ENCODE measurements at places on chromosomes 2 and 18. TPM values are rescaled to one million over a fixed set of nuclear protein-coding genes. Genes with fewer than 3 reads are reported as not detected.

GRCh38 chr2:105936954-105937353, 192.2 kb downstream of the NCK2 start:
- no peak for DNase-seq

- no peak for DNase-seq
Observed at GRCh38 chr2:173741759-173742158, 223.4 kb downstream of the SP3 start.

GRCh38 chr2:151437630-151438029, 27.9 kb downstream of the RIF1 start:
- no peak for DNase-seq

DNA sequence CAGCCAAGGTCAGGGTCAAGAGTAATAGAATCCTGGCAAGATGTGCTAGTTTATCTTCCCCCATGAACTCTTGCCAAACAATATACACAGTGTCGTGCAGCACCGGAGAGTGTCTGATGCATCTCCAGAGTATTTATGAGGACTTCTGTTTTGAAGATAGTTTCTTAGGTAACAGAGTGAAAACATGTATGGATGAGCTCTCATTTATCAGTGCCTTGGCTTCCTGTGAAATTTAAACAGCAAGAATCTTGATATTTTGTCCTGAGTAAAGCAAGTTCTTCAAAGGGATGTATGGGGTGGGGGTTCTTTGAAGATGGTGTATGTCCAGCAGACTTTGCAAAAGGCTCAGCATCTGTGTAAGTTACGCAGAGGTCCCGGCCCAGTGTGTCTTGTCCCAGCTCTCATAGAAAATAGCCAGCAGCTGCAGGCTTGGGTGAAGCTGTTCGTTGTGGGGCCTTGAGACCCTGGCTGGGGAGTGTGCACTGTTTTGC, 361.0 kb upstream of the NT5C1B start:
- DNase-seq, result no peak

GRCh38 chr18:6728809-6729246, 688 bp upstream of the ARHGAP28 start:
- DNase-seq, result no peak

- no peak for DNase-seq
Observed at GRCh38 chr2:239596792-239597191, 196.0 kb upstream of the HDAC4 start.

DNA sequence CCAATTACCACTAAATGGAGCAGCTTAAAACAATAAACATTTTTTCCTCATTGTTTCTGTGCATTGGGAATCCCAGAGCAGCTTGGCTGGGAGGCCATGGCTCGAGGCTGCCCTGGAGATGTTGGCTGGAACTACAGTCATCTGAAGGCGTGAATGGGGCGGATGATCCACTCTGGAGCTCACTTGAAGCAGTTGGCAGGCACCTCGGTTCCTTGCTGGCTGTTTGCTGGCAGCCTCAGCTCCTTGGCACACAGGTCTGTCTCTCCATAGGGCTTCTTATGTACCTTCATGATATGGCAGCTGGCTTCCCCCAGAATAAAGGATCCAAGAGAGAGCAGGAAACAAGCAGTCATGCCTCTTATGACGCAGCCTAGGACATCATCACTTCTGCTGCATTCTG, 227.0 kb upstream of the COPS8 start:
- peak; percentile 40 for DNase-seq

DNA sequence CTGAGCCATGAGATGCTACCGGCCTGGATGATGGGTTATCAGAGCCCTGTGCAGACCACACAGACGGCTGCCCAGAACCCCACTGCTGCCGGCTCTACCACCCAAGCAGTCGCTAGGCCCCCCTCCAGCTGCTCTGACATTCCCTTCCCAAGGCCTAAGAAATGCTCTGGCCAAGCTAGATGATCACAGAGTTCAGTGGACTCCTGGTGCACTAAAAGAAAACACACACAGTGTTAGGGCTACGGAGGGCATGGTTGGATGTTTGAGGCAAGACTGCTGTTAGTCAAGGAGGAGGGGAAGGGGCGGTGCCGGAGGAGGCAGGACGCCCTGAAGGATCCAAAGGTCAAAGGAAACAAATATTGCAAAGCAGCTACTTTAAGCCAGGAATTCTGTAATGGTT, 174.5 kb downstream of the MYCN start:
- no peak for DNase-seq

- DNase-seq, result no peak
Observed at GRCh38 chr2:53884883-53885282, 25.1 kb upstream of the GPR75 start.

GRCh38 chr18:61635901-61636528, 256.8 kb downstream of the RNF152 start:
- DNase-seq, result no peak

- DNase-seq, result no peak
Observed at GRCh38 chr2:195003881-195004471, 653.0 kb upstream of the SLC39A10 start.

GRCh38 chr2:237766340-237766739, 32.2 kb upstream of the RBM44 start:
- DNase-seq, result no peak

- DNase-seq, result peak; percentile 71
Observed at GRCh38 chr2:176637486-176638166, 368.4 kb downstream of the MTX2 start.

SCN3A gene
- 8.2 TPM for total RNA-seq

NT5C1B gene
- total RNA-seq, result not detected

CDH20 gene
- total RNA-seq, result 1.6 TPM

KIAA2012 gene
- 1.3 TPM for total RNA-seq

NYAP2 gene
- total RNA-seq, result 1.00 TPM

SFTPB gene
- total RNA-seq, result 2.7 TPM

Measured in type B pancreatic cell (in vitro differentiated cells).